Naive thymus-derived CD8-positive, alpha-beta T cell (primary cell): ENCODE measurements at places on chromosomes 6 and 20.

DNA sequence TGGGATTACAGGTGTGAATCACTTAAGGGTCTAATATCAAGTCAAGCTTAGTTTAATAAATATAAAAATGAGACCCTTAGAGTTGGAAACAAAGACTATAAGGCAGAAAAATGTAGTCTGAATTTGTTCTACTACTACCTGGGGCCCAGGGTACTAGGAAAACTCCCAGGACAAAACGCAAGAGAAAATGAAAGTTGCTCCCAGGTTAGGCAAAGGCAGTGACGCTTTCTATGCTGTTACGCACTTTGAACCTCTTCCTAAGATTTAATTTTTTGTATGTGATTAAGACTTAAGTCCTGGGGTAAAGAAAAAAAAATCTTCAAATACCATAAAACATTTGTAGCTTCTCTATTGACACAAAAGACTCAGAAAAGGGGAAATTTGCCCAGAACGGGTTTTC is 17.3 kb downstream of the DSP start:
- no peak overlapping the region for H3K27ac ChIP-seq
- no peaks in the 10 kb centered on the region for H3K4me1 ChIP-seq
- no peak for DNase-seq
- H3K27me3 ChIP-seq, result peaks cover 20% of the 10 kb centered on the region
- no peak overlapping the region for H3K4me3 ChIP-seq
- no peaks in the 10 kb centered on the region for H3K36me3 ChIP-seq

- H3K4me3 ChIP-seq, result no peak overlapping the region
- H3K27ac ChIP-seq, result no peak overlapping the region
- peaks cover 88% of the 10 kb centered on the region for H3K4me1 ChIP-seq
- DNase-seq, result no peak
- H3K36me3 ChIP-seq, result peaks cover 13% of the 10 kb centered on the region
These were observed 30.4 kb downstream of the JARID2 start for GRCh38 chr6:15276036-15276985.

DNA sequence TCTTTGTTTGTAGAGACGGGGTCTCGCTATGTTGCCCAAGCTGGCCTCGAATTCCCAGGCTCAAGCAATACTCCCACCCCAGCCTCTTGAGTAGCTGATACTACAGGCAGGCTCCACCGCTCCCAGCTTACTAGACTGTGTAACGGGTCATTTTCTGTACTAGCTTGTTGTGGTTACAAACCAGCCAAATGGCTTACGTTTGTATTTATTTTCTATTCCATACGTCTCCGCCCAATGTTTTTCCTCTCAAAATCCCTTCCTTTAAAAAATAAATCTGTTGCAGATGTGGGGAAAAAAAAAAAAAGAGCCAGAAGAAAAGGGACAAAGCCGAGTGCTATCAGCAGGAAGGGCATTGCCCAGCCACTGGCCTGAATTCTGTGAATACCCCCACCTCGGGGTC is 41.6 kb downstream of the PRND start:
- peak overlapping the region; percentile 53 for H3K27ac ChIP-seq
- H3K36me3 ChIP-seq, result no peaks in the 10 kb centered on the region
- H3K27me3 ChIP-seq, result peaks cover 8% of the 10 kb centered on the region

DNA sequence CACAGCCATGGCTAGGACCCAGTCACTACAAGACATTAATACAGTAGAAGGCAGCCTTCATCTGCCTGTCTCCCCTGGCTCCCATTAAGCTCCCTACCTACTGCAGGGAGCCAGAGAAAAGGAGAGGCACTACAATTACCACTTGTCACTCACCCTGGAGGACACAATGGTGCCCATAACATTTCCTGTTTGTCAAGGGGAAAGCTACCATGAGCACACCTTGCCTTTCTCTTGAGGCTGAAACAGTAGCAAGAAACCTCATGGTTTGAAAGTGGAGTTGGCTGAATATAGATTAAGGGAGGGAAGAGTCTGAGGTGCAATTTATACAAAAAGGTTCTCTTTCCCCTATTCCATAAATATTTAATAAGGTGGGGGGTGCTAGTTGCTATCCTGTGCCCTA is 27.9 kb downstream of the STK38 start:
- no peak for DNase-seq
- H3K4me3 ChIP-seq, result no peak overlapping the region
- peaks cover 56% of the 10 kb centered on the region for H3K4me1 ChIP-seq
- peak overlapping the region; percentile 83 for H3K27ac ChIP-seq
- H3K27me3 ChIP-seq, result no peaks in the 10 kb centered on the region
- H3K36me3 ChIP-seq, result peaks cover 94% of the 10 kb centered on the region

GRCh38 chr20:58793512-58794420 is 56.9 kb downstream of the GNAS-AS1 start:
- no peaks in the 10 kb centered on the region for H3K4me1 ChIP-seq
- no peak overlapping the region for H3K4me3 ChIP-seq
- peaks cover 21% of the 10 kb centered on the region for H3K27me3 ChIP-seq
- H3K27ac ChIP-seq, result no peak overlapping the region

DNA sequence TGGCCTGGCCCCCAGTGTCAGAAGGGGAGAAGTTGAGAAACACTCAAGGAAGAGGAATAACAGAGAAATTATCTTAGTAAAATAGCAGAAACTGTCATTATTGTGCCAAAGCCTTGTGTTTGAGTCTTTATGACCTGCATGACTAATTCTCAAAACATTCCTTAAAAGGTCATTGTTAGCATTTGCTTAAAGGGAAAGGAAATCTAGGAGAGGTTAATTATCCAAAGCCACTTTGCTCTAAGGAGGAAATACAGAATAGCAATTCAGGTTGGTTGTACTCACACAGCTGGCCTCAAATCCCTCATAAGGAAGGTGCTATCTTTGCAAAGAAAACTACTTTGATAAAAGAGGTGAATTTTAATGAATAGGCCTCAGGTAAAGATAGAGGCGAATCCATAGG is 516.7 kb downstream of the CBLN4 start:
- no peaks in the 10 kb centered on the region for H3K36me3 ChIP-seq
- H3K27ac ChIP-seq, result no peak overlapping the region
- DNase-seq, result no peak
- no peaks in the 10 kb centered on the region for H3K4me1 ChIP-seq

DNA sequence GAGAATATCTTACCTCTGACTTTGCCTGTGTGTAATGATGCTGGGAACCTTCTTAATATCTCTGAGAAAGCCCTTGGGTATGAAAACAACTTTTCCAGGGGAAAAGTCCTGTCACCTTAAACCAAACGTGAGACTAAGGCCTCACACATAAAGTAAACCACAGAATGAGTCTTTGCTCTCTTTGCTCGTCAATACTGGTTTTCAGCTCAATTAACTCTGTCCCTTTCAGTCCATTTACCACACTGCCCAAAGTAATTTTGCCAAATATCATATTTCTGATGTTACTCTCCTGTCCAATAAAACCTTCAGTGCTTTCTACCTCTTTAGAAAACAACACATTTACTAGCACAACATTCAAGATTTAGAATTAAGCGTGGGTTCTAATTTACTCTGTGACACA is 100.5 kb upstream of the HMGCLL1 start:
- no peak overlapping the region for H3K4me3 ChIP-seq
- no peaks in the 10 kb centered on the region for H3K4me1 ChIP-seq
- H3K27ac ChIP-seq, result no peak overlapping the region
- H3K27me3 ChIP-seq, result no peaks in the 10 kb centered on the region

DNA sequence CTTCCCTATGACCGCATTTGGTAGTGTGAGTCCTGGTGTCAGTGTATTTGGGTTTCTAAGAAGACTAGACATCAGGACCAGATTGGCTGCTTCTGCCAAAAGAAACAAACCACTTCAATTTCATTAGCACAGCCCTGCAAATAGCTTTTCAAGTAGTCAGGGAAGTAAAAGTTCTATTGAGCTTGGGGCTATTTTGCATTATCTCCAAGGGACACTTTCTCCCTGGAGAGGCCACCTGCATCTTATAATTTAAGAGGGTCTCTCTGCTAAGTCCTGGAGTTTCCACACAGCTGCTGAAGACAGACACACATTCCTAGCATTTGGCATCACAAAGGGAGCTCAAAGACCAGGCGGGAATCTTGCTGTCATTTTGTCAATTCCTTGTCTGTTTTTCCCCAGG is 141.2 kb downstream of the BMP2 start:
- no peak overlapping the region for H3K27ac ChIP-seq
- no peaks in the 10 kb centered on the region for H3K4me1 ChIP-seq
- H3K4me3 ChIP-seq, result no peak overlapping the region
- H3K27me3 ChIP-seq, result no peaks in the 10 kb centered on the region
